ENCODE measurements at places on chromosomes 7 and 10.

GRCh38 chr10:21926949-21927348 is 76.6 kb downstream of the DNAJC1 start:
- no peak for DNase-seq

DNA sequence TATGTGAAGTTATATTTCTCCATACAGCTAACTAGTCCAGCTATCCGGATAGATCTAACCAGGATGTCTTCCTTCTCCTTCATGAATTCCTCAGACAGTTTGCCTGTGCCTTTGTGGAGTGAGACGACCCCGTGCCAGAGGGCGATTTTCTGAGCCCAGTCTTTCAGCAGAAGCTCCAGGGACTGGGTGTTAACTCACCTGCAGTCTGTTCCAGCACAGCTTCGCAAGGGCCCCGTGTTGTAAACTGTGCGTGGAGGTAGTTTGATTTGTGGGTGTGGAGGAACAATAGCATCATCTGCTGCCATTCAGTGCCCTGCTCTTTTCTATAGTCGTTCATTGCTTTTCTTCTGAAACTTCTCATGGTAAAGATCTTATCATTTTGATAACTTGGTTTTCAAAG is 103.8 kb downstream of the INPP5A start:
- DNase-seq, result no peak

DNA sequence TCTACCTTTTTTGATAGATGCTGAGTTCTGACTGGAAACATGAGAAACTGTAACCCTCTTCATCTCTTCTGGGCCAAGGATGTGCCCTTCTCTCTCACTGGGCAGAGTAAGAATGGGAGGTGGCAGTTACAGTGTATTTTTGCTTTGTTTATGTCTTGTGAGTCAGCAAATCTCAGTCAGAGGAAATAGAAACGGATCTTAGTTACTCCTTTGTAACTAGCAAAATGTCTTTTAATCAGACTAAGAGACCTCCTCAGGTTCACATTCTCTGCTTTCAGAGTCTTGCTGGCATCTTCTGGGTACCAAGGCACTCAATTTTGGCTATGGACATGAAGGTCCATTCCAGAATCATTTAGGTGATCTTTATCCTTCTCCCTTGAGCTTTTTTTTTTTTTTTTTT is 70.9 kb downstream of the HHEX start:
- no peak for DNase-seq

- no peak for DNase-seq
Observed at GRCh38 chr10:97531401-97531986, 32.8 kb downstream of the UBTD1 start.

DNA sequence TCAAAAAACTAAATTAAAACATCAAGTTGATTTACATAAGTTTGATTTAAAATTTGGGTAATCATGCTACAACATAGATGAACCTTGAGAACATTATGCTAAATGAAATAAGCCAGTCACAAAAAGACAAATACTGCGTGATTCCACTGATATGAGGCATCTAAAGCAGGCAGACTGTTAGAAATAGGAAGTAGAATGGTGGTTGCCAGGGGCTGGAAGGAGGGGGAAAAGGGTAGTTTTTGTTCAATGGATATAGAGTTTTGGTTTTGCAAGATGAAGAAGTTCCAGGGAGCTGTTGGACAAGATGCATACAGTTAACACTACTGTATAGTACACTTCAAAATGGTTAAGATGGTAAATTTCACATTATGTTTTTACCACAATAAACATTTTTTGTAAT is 45.0 kb upstream of the IFRD1 start:
- no peak for DNase-seq

- DNase-seq, result no peak
Observed at GRCh38 chr7:90250601-90251303, 5.8 kb downstream of the CFAP69 start.

DNA sequence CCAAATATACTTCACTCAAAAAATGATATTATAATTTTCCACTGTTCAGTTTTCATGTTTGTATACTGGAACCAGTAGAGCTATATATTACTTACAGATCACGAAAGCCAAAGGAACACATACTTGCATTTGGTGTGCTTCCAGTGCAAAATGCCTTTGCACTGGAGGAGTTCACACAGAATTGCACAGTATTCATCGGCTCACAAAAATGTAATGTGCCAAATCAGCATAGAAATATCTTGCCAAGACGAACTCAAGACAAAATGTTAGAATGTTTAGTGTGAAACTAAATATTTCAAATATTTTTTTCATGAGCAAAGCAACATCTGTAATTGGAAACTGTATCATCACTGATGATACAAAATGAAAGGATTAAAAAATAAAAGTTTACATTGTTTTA is 646.2 kb upstream of the SEMA3D start:
- DNase-seq, result no peak

DNA sequence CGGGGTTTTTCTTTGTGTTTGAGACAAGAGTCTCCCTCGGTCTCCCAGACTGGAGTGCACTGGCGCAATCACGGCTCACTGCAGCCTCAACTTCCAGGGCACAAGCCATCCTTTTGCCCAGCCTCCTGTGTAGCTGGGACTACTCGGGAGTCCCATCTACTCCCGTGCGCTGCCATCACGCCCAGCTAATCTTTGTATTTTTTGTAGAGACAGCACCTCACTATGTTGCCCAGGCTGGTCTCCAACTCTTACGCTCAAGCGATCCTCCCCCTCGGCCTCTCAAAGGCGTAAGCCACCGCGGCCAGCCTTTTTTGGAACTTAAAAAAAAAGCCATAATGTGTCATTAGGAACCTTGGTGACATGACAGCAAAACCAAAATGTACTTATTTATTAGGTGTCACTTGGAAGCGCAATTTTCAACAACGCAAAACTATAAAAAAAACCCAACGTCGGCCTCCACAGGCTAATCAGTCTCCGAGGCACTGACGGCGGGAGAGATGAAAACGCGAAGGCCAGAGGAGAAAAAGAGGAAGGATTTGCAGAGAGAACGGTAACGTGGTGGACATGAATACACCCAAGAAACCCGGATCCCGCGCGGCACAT is 911 bp upstream of the HNRNPH3 start:
- DNase-seq, result no peak

- no peak for DNase-seq
Observed at GRCh38 chr7:18828994-18829857, 288.2 kb downstream of the TWIST1 start.

GRCh38 chr10:35300063-35300699 is 36.1 kb upstream of the CCNY start:
- DNase-seq, result peak; percentile 30

GRCh38 chr7:2645274-2645868 is 13.6 kb downstream of the TTYH3 start:
- no peak for DNase-seq

DNA sequence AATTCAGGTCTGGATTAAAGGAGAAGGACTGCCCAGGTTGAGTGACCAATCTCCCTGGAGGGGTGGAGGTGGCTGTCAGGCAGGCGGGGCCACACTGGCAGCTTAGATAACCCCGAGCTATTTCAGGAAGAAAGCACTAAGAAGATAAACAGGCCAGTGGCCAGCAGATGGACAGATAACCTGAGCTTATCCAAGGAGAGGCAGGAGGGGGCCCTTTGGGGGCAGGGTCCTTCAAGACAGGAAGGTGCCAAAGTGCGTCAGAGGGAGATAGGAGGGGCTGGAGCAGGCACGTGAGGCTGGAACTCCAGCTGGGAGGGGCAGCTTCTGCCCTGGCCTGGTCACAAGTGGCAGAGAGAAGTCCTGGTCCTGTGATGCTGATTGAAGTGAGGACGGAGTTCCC is 29.8 kb upstream of the PODXL start:
- no peak for DNase-seq

GRCh38 chr10:7744307-7744706 is 41.2 kb downstream of the ITIH2 start:
- no peak for DNase-seq

DNA sequence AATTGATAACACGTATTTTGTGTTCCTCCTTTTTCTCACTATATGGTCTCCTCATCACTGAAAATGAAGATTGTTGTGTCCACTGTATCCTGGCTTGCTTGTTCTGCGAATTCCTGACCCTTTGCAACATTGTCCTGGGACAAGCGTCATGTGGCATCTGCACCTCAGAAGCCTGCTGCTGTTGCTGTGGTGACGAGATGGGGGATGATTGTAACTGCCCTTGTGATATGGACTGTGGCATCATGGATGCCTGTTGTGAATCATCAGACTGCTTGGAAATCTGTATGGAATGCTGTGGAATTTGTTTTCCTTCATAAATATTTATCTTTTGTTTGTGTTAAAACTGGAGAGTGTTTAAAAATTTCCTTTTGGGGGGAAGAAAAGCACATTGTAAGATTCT is 93.7 kb downstream of the MDFIC start:
- DNase-seq, result no peak

- no peak for DNase-seq
Observed at GRCh38 chr10:50917486-50917885, 32.1 kb upstream of the A1CF start.

DNA sequence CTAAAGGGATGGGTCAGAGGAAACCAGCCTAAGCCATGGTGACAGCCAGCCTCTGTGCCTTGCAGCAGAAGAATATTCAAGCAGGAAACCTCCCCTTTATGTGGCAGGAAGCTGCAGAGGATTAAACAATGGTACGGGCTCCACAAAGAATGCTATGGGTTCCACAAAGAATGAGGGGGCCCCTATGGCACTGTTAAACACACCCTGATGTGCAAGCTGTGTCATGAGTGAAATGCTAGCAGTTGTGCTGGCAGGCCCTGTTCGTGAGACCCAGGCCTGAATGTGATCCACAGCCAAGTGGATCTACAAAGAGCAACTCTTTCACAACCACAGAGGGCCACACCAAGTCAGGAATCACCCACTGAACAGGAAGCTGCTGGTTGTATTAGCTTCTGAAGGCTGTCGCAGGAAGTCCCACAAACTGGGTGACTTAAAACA is 68.9 kb downstream of the MYOF start:
- no peak for DNase-seq

DNA sequence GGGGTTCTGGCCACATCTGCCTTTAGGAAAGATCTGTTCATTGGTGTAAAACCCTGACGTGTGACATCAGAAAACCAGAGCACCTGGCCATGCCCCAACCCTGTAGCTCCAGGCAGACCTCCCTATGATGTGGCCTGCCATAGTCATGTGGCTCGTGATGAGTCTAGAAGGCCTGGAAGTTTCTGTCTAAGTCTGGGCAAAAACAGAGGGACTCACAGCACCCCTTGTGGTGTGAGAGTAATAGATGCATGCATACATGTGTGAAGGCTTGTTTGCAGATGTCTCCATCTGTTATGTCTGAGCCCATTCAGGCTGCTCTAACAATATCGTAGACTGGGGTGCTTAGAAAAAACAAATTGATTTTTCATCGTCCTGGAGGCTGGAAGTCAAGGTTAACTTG is 309.3 kb downstream of the PAXIP1 start:
- no peak for DNase-seq

DNA sequence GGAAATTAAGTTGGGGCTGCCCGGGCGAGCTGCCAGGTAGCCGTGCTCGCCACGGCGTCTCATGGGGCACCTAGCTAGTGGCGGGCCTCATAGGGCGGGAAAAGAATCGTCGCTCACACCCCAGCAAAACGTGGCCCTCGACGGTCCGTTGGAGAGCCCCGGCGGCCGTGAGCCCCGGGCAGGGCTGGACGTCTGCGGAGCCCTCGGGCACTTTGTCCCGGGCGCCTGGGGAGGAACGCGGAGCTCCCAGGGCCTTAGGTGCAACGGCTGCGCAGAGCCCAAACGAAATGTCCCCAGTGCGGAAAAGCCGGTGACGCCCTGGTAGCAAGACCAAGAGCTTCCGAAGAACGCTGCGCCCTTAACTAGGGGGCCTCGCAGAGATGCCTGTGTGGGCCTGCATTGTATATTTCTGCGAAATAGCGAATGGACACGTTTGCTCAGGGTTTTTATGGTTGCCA is 866 bp upstream of the SFMBT2 start:
- no peak for DNase-seq

DNA sequence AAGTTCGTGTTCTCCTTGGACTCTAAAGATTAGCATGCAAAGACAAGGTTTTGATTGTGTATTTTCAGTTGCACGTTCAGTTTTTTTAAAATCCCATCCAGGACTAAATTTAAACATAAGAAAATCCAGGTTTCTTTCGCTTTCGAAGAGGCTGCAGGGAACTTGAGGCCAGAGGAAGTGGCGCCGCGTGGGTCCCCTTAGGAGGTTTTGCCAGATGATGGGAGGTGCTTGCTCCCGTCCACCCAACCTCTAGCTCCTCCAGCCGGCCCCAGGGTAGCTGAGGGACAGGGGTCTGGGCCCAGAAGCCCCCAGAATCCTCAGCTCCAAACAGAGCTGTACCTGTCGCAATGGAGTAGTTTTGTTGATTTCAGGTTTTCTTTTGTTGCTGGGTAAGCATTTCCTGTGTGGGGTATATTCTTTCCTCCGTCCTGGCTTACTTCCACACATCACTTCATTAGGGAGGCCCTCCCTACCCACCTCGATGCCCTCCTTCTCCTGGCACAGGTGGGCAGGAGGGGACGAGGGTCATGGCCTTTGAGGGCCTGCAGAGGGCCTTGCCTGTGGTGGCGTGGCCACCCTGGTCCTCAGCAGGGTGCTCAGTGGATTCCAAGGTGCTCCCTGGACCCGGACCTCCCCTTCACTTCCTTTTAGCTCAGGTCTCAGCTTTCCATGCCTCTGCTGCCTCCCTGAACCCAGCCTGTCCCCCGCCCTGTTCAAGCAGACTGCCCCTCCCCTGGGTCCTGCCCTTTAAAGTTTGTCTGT is 32.6 kb downstream of the LHPP start:
- no peak for DNase-seq

DNA sequence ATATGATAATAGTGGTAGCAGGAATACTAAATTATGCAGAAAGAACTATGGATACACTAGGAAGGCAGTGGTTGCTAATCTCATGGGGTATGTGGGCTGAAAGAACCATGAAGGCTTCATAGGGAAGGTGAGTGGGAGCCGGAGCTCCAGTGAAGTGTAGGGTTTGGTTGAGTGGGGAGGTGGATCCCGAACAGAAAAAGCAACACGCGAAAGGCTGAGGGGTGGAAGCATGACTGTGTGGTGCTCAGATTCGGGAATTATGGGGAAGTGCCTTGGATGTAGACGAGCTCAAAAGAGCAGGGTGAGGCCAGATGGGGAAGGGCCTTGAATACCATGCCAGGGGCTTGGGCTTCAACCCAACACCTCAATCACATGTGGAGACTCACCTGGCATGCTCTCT is 715.1 kb downstream of the TYW1 start:
- no peak for DNase-seq

- no peak for DNase-seq
Observed at GRCh38 chr7:40839881-40840280, 705.1 kb downstream of the SUGCT start.

GRCh38 chr10:119191881-119192280 is 13.3 kb upstream of the PRDX3 start:
- DNase-seq, result no peak

- no peak for DNase-seq
Observed at GRCh38 chr7:108609643-108610042, 40.0 kb downstream of the DNAJB9 start.

- no peak for DNase-seq
Observed at GRCh38 chr10:27646194-27646593, 99.4 kb downstream of the MKX start.

GRCh38 chr7:2242541-2243429 is 759 bp downstream of the NUDT1 start:
- DNase-seq, result peak; percentile 50

DNA sequence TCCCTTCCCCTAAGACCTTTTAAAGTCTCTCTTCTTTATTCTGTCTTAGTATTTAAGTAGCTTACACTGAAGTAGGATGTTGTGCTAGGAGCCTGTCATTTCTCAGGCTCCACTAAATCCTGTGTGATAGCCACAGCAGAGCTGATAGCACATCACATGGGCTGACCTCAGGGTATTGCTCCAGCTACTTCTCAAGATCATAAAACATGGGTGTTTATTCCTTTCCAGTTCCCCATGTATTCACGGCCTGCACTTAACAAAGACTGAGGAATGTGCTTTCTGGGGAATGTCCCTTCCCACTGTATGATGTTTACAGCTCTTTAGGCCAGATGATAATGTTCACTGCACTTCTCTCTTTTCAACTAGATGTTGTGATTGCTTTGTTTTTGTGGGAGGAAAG is 1086.8 kb downstream of the KCNMA1 start:
- no peak for DNase-seq
